WERI-Rb-1 (cell line): ENCODE measurements at places on chromosomes 6 and 20.

DNA sequence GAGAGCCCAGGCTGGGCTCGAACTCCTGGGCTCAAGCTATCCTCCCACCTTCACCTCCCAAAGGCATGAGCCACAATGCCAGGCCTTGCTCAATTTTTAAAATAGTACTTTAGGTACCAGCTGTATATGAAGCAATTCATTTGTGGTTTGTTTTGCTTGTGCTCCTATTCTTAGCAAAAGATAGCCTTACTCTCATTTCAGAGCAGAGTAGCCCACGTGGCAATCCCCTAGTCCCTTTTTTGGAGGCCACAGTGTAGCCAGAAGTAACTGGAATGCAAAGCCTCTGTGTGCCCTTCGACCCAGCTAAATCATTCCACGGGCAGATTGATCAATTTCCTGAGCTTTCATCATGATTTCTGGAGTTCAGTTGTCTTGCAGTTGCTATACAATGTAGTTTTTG is 372.2 kb downstream of the NRN1 start:
- DNase-seq, result no peak

DNA sequence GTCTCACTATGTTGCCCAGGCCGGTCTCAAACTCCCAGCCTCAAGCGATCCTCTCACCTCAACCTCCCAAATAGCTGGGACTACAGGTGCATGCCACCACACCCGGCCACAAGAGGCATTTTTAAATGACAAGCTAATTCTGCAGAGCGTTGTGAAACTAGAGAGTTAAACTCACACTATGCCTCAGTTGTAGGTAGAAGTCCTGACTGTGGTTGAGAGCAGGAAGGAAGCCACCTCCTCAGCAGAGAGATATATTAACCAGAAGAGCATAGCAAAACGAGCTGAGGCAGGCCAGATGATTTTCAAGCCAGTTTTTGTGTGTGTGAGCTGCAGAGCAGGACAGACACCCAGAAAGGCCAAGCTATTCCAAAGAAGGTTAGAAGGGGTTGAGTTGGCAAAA is 150.3 kb downstream of the MBOAT1 start:
- DNase-seq, result no peak

DNA sequence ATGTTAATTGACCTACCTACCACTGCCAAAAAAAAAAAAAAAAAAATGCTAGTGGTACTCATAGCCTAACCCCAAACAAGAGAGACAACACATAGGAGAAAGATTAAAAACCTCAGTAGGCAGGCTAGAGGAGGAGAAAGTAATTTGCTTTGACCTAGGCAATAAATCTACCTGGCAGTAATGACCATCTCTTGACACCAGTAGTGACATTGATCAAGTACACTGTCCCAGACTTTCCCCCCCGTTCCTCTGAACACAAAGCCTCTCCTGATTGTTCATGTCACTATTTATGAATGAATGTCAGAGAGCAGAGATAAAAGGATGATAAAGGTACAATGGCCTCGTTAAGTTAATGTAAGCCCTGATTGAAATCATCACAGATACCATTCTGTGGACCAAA is 746.8 kb downstream of the CBLN4 start:
- DNase-seq, result no peak

DNA sequence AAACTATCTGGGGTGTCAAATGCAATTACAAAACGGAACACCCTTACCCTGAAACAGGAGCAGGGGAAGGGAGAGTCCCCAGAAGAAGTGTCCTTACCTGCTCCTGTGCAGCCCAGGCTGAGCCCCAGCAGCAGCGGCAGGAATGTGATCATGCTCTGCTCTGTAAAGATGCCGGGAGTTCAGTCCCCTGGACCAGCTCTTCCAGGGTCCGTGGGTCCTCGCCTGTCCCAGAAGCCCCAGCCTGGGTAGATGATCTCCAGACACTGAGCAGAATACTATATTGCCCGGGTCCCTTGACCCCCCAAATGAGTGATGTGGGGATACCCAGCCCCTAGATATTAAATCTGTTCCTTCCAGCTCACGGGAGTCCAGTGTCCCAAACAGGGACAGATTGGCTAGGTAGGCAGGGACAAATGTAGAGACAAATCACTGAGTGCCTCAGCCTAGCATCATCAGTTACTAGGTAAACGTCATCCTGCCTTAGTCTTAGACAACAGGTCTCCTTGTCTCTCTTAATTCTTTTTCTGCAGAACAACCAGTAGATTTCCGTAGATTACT is at the start of gene HLA-DMB:
TSS of gene HLA-DMB (minus strand) at position 373 of the 558 bp plus-strand sequence. CDS start at position 152, 221 bp downstream.
- peak; percentile 84 for DNase-seq

DNA sequence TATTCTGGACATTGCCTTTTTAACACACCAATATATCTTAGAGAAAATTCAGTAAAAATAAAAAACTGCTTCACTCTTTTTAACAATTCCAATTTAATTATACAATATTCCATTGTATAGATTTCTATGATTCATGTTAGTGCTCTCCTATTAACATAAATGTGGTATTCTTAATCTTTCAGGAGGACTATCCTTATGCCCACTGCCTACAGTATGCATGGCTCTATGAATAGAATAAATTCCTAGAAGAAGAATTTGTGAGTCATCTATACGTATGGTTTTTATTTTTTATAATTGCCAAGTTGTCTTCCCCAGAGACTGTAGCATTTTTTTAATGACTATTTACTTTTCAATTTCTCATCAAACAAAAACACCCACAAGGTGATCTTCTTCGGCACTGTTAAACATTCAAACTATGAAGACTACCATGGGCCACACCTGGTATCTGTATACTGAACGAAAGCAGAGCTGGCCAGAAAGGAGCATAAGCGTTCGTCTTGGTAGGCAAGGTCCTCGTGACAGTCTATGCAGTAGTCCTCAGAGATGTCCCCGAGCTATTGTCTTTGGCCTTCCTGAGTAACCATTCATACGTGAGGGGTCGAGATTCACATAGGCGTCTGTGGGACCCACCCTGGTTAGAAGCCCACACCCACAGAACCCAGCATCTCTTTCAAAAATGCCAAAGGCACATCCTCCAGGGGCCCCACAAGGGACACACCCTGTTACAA is 74.6 kb downstream of the KIF16B start:
- DNase-seq, result no peak

DNA sequence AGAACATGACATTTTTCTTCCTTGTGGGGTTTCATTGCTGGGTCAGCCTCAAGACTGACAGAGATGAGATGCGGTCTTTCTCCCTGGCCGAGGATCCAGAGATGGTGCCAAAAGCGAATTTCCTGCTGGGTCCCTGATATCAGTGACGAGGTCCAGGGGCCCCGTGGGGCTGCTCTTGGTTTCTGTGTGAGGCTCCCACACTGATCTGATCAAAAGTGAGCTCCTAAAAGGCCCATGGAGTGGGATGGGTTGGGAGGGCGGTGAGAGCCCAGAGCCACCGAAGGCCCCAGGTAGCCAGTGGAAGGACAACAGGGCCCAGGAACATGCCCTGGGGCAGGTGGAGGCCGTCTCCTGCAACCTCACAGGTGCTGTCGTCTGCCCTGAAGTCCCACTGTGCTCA is 208.4 kb upstream of the CDH4 start:
- no peak for DNase-seq

- no peak for DNase-seq
Measured at GRCh38 chr6:131129689-131130553, 5.3 kb upstream of the AKAP7 start.

DNA sequence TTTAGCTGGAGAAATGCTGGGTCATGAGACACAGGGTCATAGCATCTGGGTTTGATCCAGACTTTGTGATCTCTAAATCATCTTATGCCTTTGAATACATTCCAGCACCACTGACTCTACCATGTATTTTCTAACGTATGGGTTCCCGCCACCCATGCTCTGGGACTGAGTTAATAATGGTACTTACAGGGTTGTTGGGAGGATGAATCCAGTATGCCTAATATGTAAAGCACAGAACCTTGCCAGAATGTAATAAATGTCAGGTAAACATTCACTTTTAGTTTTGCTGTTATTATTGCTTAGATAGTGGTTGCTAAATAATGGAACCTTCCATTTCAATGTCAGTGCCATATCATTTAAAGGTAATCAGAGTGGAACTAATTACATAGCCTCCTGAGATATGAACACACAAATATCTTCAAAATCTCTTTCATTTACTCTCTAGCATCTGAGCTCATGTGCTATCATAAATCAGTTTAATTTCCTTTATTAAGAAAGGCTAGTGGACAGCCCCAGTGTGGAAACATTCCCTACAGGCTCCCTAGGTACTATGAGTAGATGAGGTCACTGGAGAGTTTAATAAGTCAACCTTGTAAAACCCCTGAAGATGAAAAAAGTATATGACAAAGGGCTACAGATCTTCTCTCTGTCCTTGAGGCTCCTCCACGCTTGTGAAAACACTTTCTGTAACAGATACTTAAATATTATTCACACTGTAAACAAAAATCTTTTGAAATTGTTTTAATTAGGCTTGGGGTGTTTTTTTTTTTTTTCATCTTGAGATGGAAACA is 226.6 kb downstream of the ALDH8A1 start:
- no peak for DNase-seq

DNA sequence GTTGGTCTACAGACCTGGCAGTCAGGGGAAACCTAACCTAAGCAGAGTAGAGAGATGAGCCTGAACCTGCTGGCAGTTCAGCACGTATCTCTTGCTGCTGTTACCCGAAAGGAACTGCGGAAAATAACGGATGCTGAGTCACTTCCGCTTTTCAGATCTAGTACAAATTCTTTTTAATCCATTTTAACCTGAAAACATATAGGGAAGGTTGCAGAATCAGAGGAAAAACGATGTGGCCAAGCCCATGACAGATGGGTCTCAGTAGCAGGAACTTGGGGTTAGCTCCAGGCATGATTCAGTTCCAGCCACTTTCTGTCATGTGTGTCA is 351.9 kb upstream of the PRND start:
- DNase-seq, result no peak

- DNase-seq, result peak; percentile 89
Measured at GRCh38 chr6:36139431-36139830, 9.1 kb downstream of the MAPK13 start.

DNA sequence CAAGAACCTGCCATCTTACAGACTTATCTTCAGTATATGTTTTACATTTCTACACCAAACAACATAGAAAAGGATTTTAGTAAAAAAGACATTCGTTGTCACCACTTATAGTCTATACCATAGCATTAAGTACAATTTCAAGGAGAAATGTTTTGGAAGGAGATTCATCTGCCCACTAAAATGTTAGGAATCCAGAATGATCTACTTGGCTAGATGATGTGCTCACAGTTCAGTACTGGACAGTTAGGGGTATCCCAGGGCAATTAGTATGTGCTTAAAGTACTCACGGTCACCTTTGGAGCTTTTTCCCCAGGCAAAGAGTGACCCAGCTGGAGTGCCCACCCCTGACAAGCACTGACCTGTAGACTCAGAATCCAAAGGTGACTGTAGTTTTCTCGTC is 222.9 kb downstream of the SLC24A3 start:
- no peak for DNase-seq

- DNase-seq, result no peak
Measured at GRCh38 chr6:7169296-7169721, 61.5 kb downstream of the RREB1 start.

DNA sequence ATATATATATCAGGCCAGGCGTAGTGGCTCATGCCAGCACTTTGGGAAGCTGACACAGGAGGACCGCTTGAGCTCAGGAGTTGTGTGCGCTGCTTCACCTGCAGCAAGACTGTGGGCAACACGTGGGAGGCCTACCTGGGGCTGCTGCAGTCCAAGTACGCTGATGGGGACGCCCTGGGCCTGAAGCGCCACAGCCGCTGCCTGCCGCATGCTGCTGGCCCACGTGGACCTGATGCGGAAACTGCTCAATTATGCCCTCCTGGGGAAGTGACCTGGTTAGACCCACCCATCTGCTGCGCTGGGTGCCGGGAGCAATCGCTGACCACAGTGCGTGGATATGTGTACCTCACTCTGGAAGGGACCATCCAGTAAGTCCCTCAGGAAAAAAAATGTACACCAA is 1.8 kb upstream of the PSORS1C2 start:
- no peak for DNase-seq

DNA sequence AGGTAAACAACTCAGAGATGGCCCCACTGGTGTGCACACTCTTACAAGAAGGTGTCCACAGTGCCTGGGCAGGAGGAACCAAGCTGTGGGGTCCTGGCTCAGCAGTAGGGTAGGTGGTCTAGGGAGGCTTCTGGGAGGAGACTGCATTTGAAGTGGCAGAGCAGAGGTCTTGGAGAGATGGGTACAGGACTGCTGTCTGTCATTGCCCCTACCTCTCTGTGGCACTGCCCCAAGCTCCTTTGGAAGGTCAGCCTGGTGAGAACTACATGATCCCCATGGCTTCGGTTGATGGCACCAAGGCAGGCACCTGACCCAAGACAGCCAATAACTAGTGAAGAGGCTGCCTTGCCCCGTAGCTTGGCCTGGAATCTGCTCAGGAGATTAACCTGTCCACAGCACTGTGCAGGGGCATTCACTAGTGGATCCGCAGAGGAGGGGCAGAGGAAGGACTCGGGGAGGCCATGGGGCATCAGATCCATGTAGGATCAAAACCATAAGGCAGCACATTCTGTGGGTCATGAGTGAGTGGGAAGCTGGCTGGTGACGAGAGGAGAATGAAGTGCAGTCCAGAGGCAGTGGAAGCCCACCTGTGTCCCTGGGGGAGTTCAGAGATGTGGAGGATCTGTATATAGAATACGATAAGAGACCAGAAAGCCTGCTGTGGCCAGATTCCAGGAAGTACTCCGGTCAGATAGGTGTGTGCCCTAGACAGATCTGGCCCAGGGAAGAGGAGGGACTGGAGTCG is 162.0 kb downstream of the GRM4 start:
- DNase-seq, result peak; percentile 34

DNA sequence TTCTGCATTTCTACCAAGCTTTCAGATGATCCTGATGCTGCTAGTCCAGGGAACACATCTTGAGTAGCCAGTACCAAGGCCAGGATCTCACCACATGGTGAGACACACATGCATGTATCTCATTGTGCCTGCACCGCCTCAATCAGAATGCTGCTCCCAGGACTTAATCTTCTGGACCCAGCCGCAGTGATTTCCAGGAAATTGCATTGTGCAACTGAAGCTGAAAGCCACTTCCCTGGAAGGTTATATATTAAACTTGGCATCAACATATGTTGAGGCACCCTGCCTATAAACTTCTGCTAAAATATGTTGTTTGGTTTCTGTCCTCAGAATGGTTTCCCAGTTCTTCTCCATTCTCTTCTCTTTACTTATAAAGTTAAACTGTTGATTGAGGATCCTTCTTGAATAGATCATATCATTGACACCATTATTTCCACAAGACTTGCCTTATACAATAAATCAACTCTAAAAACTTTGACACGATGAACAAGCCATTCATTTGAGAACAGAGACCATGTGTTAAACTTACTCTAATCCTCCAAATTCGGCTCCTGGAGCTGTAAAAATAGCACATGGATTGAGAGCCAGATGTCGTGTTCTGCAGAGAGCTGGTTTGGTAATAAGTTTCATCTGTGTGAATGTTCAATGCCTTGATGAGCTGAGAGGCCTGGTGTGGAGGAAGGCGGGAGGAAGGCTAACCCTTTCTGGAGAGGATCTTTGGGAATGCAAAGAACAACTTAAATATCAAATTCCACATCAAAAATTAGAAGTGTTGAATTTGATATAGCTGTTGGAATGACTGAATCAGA is 65.0 kb upstream of the PCSK2 start:
- DNase-seq, result no peak

DNA sequence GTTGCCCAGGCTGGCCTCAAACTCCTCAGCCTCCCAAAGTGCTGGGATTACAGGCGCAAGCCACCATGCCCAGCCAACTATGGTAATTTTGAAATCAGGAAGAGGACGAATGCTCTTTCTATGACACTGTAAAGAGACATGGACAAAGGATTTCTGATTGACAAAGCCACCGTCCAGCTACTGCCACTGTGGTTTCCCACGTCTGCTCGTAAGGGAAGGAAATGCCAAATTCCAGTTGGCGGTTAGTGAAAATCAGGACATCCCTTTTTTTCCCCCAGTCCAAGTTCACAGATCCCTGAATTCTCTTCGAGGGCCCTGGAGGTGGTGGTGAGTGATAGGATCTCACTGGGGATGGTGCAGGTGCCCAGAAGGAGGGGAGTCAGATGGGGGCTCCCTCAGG is 31.2 kb downstream of the SNAI1 start:
- no peak for DNase-seq
